ENCODE measurements at places on chromosomes 4 and X.

DNA sequence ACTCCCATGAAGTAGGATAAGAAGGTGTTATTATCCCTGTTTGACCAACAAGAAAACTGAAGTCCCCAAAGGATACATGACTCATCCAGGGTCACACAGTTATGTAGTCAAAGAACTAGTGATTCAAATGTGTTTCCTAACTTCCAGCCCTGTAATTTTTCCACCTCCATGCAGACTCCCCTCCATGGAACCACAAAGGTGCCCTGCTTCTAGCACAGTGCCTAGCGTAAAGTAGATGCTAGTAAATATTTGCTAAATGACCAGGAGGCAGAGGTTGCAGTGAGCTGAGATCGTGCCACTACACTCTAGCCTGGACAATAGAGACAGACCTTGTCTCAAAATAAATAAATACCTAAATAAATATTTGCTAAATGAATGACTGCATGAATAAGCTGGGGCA lies 55.8 kb downstream of the FRMPD3 start:
- DNase-seq = no peak

- DNase-seq = no peak
These were observed 32.8 kb downstream of the FHDC1 start for GRCh38 chr4:152968806-152969394.

DNA sequence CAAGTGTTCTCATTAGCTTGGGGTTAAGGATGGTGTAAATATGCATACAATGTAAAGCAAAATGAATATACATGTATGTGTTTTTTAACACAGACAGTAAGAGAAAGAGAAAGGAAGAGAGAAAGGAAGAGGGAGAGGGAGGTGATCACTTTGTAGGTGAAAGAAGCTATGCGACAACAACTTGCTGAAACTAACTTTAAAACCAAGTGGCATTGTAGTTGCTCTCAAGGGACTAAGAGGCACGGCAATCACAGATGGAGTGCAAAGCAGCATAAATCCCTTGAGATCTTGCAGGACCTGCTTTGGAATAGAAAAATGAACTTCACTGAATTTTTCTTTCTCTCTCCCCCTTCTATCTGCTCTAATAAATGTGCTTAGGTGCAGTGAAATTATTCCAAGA lies 1665.0 kb upstream of the TENM3 start:
- no peak for DNase-seq

- no peak for DNase-seq
These were observed 134.6 kb upstream of the MAB21L2 start for GRCh38 chr4:150447356-150447755.

DNA sequence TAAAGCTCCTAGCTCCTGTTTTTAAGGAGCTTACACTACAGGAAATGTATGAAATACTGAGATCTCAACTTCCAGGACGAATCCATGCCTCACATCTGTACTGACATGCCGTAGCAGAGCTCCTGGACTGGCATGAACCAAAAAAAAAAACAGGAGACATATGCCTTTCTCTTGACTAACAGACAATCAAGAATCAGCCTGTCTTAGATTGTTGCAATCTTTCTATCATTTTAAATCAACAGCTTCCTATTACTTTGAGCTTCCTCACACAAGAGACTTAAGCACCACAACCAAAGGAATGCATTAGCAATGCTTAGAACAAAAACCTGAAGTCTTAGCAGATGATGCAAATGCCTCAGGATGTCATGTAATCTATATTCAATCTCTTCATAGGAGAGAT lies 34.7 kb upstream of the AREG start:
- DNase-seq = no peak

GRCh38 chr4:130705023-130705422 lies 1609.1 kb downstream of the C4orf33 start:
- no peak for DNase-seq

DNA sequence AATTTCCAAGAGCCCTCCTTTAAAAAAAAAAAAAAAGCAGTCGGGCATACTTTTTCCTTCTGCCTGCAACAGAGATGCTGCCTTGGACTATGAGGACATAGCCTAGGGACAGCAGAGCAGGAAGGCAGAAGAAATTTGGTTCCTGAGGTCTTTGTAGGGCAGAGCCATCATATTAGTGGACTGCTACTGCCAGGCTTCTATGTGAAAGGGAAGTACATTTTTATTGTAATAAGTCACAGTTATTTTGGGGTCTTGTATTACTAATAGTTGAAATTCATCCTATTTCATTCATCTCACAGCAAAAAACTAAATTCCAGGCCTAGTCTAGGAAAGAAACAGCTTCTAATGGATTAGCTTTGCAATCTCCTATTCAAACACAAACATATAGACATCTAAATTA lies 211.2 kb downstream of the NSUN7 start:
- DNase-seq = no peak
